Stimulated activated CD4-positive, alpha-beta T cell treated with anti-CD3 and anti-CD28 coated beads, Interleukin-12 subunit alpha, Interleukin-12 subunit beta, amount 100 ng/mL, for 4 hours (primary cell): ENCODE measurements at places on chromosomes 7 and 10.

DNA sequence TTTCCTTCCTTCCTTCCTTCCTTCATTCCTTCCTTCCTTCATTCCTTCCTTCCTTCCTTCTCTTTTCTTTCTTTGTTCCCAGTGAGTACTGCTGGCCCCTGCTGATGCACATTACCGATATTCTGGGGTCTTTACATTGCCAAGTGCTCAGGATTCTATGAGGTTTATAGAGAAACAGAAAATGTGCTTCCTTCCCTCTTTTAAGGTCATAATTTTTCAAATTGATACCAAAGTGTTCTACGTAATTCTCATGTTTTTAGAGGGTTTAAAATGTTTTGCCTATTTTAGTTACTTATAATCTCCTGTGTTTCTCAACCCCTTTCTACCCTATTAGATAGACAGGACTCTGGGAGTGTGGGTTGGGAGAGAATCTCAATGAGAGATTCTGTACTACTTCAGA, 291.2 kb downstream of the HDAC9 start:
- no peak for DNase-seq

GRCh38 chr10:131207584-131208532, 103.7 kb downstream of the TCERG1L start:
- no peak for DNase-seq

DNA sequence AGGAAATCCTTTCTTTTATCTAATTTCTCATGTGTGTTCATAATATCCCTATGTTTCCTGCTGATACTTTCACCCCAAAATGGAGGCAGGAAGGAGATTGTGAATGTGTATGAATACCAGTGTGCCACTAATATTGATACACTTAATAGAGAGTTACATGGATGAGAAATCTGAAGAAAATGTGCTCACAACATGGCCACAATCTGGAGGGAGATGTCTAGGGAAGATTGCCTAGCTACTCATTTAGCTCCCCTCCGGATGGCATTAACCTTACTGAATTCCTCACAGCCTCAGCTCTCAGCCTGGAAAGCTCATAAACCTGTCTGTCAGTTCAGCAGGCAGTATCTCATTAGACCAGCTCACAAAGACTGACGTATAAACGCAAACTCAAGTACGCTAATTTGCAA, 23.4 kb upstream of the DMTF1 start:
- no peak for DNase-seq

- no peak for DNase-seq
These were observed 64.0 kb downstream of the CAMK1D start for GRCh38 chr10:12413369-12413711.

DNA sequence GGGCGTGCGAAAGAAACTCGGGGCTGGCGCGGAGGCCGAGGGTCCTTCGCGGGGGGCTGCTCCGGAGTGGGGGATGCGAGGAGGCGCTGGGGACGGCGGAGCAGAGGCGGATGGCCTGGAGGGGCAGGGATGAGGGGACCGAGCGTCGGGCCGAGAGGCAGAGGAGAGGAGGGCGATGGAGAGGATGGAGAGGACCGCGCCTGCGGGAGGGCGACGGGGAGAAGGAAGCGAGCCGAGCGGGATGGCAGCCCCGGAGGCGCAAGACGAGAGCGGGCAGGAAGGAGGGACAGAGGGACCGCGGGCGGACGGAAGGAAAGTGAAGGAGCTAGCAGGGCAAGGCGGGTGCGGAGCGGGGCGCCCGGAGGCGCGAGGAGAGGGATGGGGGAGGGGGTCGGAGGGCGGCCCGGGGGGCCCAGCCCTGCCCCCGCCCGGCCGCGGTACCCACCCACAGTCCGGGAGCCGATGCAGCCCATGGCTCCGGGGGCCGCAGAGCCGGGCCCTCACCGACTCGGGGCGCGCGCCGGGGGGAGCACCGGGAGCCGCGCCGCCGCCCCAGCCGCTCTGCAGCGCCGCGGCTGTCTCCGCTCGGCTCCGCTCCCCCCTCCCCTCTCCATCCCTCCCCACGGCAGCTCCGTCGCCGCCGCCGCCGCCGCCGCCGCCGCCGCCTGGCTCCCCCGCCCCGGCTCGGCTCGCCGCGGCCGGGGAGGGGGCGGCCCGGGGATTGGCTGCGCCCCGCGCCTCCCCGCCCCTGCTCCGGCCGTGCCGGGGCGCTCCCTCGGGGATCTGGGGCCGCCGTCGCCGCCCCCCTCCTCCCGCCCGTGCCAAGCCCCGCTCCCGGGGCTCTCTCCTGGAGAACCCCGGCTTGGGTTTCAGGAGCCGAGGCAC, at the start of gene FAM131B:
FAM131B (minus strand) TSS at position 583 of the 885 bp plus-strand sequence; CDS start at position 473, 110 bp downstream.
- no peak for DNase-seq

- peak; percentile 76 for DNase-seq
These were observed 98.8 kb upstream of the ZNF722 start for GRCh38 chr7:63899691-63900393.

- no peak for DNase-seq
These were observed 665.5 kb upstream of the POM121L12 start for GRCh38 chr7:52369922-52370321.

GRCh38 chr10:96053985-96054384, 10.6 kb downstream of the CCNJ start:
- no peak for DNase-seq

GRCh38 chr10:88130912-88131311, 267.5 kb downstream of the PTEN start:
- no peak for DNase-seq

- no peak for DNase-seq
These were observed 36.2 kb upstream of the TMEM106B start for GRCh38 chr7:12174931-12175330.

DNA sequence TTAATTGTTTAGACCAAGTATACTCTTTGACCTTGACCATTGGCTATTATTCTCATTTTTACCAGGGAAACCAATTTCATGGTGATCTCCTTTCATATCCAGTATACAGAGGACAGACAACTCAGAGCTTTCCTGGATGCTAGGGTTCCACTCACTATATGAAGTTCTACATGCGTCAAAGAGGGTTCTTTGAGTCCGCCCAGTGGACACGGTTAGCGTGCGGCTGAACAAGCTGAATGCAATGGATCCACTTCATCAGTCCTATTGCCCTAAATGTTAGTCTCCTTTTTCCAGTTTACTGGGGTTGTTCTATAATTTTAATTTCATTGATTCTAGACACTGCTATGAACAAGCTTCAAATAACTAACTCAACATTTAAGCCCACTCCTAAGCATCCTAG, 162.4 kb upstream of the PCLO start:
- DNase-seq, result no peak

GRCh38 chr7:46745707-46746090, 824.6 kb upstream of the IGFBP3 start:
- DNase-seq, result no peak
